ENCODE measurements at places on chromosomes 6 and 20.

- no peak for DNase-seq
Observed at GRCh38 chr6:40959781-40960327, 79.2 kb downstream of the UNC5CL start.

DNA sequence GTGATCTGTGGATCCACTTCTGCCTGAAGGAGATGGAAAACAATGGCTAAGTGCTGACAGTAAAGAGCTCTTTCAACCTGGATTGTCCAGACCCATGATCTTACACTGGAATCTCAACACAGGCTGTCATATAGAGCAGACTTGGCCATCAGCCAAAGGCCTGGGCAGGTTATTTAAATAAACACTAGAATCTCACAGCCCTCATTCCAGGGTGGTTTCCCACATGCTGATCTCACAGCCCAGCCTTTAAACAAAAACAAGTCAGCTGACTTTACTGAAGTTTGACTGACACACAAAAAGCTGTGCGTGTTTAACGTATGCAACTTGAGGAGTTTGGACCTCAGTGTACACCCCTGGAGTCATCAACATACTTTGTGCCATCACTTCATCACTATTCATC is 28.4 kb downstream of the SYNDIG1 start:
- no peak for DNase-seq

GRCh38 chr6:140623498-140623897 is 1249.0 kb upstream of the CITED2 start:
- DNase-seq = peak; percentile 77

DNA sequence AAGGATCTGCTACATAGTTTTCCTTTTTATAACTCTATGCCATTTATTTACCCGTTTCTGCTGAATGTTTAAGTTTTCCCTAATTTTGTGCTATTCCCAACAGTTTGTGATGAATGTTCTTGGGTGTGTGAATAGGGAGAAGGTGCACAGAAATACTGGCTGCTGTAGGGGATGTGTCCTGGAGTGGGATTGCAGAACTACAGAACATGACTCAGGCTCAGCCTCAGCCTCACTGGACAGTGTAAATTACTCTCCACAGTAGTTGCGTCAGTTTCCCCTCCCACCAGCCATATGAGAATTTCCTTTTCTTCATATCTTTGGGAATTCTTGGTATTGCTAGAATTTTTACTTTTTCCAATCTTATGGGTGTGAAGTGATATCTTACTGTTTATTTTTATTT is 57.0 kb downstream of the SLX4IP start:
- no peak for DNase-seq

- DNase-seq = peak; percentile 10
Observed at GRCh38 chr6:25332655-25333071, 53.5 kb downstream of the CARMIL1 start.

DNA sequence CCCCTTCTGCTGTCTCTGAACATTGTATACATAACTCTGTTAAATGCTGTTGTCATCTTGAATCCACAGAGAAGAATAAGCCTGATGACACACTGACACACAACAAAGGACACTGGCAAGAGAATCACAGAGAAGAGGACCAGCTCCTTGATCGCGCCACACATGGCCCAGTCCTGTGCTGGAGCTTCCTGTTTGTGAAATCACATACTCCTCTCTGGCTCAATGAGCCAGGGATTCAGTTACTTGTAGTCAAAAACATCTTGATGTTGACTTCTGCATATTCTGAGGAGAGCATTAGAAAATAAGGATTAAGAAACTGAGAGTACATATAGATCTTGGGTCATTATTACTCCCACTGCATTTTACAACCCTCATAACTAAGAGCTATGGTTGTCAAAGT is 100.1 kb downstream of the EPB41L2 start:
- DNase-seq = no peak

DNA sequence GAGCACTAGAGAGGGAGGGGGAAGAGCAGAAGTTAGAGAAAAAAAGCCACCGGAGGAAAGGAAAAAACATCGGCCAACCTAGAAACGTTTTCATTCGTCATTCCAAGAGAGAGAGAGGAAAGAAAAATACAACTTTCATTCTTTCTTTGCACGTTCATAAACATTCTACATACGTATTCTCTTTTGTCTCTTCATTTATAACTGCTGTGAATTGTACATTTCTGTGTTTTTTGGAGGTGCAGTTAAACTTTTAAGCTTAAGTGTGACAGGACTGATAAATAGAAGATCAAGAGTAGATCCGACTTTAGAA is 2.0 kb downstream of the ID4 start:
- no peak for DNase-seq

DNA sequence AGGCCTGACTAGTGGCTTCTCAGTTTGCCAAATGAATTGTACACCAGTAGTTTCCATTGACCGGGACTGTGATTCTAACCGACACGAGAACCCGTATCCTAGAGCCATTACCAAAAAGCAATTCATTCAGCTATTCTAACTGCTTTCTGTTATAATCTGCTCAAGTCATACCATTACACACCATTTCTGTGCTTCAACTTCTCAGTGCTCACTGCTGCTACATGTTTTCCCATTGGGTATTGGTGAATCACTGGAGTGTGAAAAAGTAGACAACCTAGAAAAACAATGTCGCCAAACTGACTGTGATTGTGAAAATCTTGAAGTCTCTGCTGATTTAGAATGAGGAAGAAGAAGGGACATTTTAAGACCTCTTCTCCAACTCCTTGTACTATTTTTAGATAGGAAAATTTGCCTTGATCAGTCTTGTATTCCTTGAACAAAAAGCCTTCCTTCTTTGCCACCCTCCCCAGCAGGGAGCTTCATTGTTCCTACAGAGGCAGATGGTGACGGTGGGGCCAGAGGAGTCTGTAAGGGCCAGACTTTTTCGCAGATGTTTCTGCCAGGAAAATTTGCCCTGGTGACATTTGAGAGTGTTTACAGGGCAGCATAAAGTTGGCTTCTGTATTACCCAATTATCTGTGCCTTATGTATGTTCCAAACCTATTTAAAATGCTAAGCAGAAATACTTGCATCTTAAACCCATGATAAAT is 31.7 kb upstream of the MAP3K4 start:
- no peak for DNase-seq

DNA sequence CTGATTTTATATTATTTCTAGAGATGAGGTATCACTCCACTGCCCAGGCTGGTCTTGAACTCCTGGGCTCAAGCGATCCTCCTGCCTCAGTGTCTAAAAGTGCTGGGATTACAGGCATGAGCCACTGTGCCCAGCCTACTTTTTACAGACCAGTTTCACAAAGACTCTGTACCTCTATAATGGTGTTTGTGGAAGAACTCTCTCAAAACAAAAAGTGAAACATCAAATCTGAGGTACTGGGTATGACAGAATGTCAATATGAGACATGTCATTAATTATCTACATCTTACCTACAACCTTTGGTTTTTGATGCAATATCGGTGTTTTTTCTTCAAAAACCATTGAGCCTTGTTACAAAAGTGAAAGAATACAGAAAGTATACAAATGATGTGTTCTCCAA is 49.4 kb upstream of the MCM9 start:
- DNase-seq = no peak

- DNase-seq = peak; percentile 68
Observed at GRCh38 chr6:31068669-31069340, 43.6 kb downstream of the C6orf15 start.

GRCh38 chr6:111802015-111802414 is 71.2 kb downstream of the FYN start:
- DNase-seq = no peak

GRCh38 chr6:169791721-169792131 is 40.3 kb downstream of the ERMARD start:
- DNase-seq = no peak

GRCh38 chr6:80259118-80259517 is 152.6 kb downstream of the BCKDHB start:
- no peak for DNase-seq

DNA sequence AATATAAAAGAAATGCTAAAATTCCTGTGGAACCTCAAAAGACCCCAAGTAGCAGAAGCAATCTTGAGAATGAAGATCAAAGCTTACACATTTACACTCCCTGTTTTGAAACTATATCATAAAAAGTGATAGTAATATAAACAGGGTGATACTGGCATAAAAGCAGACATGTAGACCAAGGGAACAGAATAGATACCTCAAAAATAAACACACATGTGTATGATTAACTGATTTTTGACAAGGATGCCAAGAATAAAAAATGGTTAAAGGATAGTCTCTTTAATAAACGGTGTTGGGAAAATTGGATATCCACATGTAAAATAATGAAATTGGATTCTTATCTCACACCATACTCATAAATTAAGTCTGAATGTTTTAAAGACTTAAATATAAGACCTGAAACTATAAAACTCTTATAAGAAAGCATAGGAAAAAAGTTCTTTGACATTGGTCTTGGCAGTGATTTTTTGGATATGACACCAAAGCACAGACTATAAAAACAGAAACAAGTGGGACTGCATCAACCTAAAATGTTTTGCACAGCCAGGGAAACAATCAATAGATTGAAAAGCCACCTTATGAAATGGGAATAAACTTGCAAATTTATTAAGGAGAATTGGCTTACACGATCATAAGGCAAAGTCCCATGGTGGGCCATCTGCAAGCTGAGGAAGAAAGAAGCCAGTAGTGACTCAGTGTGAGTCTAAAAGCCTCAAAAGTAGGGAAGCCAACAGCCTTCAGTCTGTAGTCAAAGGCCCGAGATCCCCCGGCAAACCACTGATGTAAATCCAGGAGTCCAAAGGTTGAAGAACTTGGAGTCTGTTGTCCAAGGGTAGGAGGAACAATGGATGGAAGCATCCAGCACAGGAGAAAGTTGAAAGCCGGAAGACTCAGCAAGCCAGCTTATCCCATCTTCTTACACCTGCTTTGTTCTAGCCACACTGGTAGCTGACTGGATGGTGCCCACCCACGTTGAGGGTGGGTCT is 144.3 kb downstream of the MEI4 start:
- DNase-seq = no peak

GRCh38 chr6:50819466-50819903 is 814 bp downstream of the TFAP2B start:
- no peak for DNase-seq

DNA sequence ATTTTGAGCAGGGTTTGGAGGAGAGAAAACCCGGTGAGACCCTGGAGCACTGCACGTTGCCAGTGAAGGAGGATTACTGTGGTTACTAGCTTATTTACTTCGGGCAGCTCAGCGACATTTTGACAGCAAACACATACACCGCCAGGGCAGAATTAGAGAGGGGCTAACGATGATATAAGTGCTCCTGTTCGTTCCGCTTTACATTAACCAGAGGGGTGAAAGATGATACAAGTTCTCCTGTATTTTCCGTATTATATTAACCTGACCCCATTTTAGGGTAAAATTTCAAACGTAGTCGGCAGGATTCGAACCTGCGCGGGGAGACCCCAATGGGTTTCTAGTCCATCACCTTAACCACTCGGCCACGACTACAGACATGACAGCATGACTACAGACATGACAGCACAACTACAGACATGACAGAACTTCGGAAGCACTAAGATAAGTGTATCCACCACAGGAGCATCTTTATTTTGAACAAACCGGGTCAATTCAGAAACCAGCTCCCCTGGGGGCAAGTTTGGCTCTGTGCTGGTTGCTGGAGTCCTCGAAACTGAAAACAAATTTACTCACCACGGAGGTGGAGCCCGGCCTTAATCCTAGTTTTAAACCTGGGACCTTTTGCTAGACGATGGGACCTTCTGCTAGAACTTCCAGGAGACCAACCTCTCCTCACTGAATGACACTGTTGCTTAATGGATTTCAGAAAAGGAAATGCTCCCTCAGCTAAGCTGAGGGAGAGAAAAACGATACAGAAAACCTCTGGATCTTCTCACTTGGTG is 80.4 kb upstream of the ZNF184 start:
- DNase-seq = no peak

GRCh38 chr6:26105109-26105730 is 18.0 kb downstream of the HFE start:
- no peak for DNase-seq

DNA sequence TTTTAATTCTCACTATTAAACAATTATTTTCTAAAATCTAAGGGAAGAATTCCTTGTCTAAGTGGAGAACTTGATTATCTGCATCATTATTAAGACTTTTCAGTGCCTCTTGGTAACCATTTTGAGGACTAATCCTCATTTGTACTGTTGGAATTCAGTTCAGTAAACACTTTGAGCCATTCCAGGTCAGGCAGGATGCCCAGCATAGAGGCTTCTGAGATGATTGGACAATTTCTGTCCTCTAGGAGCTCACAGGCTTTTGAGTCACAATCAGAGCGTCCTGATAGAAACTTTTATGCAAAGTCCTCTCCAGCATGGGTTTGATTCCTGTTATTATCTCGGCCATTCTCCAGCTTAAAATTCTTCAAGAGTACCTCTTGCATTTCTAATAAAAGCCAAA is 1304.6 kb downstream of the EPHA7 start:
- peak; percentile 9 for DNase-seq

DNA sequence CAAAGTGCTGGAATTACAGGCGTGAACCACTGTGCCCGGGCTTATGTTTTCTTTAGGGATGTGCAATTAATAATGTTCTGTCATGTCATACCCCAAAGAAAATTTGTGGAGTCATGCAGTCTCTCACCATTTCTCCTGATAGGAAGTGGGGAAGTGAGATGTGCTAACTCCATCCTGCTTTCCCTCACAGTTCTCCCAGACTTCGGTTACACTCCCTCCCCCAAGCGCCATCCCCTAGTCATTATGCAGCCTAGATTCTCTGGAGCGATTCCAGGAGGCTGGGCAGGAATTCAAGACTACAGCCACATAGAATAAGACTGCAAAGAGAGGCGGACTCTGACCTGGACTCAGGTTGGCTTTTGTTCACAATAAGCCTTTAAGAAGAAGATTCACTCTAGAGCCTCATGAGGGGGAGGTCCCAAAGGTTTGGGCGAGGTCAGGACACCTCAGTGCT is 271.4 kb downstream of the ALDH8A1 start:
- DNase-seq = peak; percentile 67

DNA sequence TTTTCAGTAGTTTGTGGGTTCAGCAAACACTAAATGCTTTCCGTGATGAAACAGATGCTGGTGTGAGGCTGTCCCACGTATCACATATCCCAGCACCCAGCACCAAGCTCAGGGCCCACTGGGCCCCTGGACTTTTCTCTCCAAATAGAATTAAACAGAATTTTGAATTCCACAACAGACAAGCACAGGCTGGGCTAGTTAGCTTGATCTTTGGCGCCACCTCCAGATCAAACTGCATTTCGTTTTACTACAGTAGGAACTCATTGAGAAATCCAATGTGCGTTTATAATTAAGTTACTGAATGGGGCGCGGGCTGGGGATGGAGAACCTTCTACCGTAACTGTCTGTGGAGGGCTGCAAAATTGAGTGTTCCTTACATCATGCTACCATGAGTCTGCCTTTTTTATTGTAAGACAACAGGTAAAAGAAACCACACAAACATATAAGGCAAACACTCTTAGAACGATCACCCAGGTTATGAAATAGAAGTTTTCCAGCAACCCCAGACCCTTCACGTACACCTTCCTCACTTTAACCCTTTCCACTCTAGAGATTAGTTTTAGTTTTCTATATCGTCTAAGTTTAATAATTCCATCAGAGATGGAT is 107.8 kb downstream of the ZFP64 start:
- peak; percentile 79 for DNase-seq

DNA sequence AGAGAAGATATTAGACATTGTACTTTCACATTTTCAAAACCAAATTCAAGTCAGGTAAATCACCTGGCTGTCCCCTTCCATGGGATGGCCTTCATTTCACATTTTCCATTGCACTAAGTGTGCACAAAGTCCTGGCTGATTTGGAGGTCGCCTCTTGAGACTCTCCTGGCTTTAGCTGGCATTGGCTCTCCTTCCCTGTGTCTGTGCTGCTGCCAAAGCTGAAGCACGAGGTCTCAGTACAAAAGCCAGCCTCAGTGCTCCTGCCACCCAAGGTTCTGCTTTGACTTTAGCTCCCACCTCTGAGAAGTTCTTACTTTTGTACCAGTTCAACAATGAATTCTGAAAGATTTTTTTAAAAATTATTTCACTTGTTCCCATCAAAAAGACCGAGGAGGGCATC is 289.2 kb upstream of the CNR1 start:
- DNase-seq = no peak

All from muscle of back (tissue), 13 donors.